Activated T-cell treated with anti-CD3 and anti-CD28 coated beads, Interleukin-2, amount 50 U/mL, for 72 hours (primary cell): ENCODE measurements at places on chromosomes 3 and 15. TPM values are rescaled to one million over a fixed set of nuclear protein-coding genes. Genes with fewer than 3 reads are reported as not detected.

GRCh38 chr3:125003369-125003853 is 52.4 kb downstream of the HEG1 start:
- no peak for DNase-seq

CD200R1 gene
- total RNA-seq: 2.2 TPM

GOLGA6L26 gene
- not detected for total RNA-seq

DCBLD2 gene
- total RNA-seq: 1.1 TPM

- peak; percentile 86 for DNase-seq
Observed at GRCh38 chr3:39267631-39268548, 11.9 kb downstream of the CX3CR1 start.

DNA sequence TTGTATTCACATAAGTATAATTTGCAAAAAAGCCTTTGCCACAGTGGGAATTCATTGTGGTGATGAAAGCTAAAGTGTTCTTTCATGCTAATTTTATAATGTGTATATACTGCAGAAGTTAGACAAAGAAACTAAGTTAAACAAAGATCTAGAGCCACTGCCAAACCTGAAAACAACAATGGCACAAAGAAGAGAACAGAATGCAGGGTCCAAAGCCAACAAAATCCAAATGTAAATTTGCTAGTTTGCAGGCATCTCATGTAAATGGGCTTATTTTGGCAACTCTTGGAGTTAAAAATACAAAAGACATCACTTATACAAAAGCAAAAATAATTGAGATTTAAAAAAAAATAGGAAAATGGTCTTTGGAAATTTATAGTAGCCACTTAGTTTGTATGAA is 123.0 kb downstream of the TCF12 start:
- no peak for DNase-seq

DNA sequence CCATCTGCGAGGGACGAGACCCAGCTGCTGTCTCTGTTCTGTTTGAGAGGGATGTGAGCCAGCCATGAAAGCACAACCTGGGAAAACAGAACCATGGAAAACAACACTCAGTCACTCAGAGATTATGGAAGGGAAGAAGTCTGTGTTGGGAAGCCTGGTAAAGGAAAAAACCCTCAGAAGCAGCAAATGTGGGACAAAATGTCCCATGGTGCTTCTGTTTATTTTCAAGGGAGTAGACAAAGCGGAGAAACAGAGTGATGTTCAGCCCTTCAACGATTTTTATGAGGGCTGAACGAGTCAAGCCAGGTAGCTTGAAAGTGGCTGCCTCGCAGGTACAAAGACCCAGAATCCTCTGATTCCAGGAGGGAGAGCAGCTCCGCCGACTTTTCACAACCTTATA is 59.3 kb downstream of the DCLK3 start:
- no peak for DNase-seq

DNA sequence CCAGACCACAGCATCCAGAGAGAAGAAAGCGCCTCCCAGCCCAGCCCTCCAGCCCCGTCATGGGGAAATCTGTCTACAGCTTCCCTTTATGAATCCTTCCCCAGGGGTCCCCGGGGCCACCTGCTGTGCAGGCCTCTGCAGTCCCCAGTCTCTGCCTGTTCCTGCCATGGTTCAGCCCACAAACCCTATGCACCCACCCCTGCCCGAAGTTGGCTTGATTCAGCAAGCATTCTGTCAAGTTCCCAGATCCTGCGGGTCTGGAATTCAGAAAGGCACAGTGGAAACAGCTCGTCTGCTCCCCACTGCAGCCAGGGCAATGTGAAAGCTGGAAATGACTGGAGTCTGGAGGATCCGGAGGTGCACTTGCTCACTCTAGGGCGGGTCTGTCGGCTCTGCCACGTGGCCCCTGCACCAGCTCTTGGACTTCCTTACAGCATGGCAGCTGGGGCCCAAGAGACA is 2.9 kb upstream of the OCA2 start:
- DNase-seq: no peak

GRCh38 chr15:71055461-71055860 is 59.8 kb upstream of the THSD4 start:
- no peak for DNase-seq

- no peak for DNase-seq
Observed at GRCh38 chr15:66905954-66906353, 159.4 kb upstream of the SMAD3 start.

DNA sequence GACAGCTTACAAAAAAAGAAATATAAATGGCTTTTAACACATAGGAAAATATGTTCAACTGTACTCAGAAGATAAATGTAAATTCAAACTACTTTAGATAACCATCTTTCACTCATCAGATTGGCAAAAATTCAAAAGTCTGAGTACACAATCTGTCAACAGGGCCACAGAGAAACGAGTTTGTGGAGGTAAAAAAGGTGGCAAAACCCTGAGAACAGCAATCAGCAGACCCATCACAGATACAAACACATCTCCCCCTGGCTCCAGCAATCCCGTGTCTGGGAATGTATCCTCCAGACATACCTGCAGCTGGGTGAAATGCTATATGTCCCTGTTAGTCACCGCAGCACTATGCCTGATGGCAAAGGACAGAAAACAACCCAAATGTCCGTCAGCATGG is 149.5 kb downstream of the OSBPL10 start:
- DNase-seq: no peak

ZKSCAN7 gene
- 2.8 TPM for total RNA-seq

- no peak for DNase-seq
Observed at GRCh38 chr15:35566991-35567390, 21.0 kb upstream of the DPH6 start.

DNA sequence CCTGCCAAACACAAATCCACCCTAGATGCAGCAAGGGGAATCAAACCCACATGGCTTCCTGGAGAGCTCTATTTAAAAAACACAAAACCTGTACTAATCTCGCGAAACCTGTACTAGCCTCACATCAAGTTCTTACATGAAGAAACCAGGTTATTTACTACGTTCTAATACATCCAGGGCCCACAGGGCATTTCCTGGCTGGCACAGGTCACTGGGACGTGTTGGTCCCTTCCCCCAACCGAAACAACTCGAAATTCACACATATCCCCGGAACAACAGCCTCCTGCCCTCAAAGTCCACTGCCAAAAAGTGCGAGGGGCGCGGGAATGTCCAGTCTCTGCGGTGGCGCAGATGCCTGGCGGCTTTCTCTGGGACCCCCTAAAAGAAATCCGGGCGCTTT is 955 bp downstream of the CDCP1 start:
- DNase-seq: no peak

GRCh38 chr3:25191673-25192072 is 236.4 kb upstream of the RARB start:
- no peak for DNase-seq

DNA sequence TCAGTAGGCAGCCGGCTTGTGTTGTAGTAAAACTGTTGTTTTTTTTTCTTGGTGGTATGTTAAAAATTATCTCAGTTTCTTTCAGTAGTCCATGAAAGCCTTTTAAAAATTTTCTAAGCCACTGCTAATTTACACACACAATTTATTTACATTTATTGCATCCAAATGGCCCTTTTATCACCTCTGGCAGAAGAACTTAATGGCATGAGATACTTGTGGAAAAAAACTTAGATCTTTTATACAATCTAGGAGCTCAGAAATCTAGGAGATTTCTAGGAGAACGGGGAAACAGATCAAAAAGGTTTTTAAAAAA is 1.4 kb downstream of the PPP2R3A start:
- no peak for DNase-seq

MAGEL2 gene
- total RNA-seq: not detected

GRCh38 chr15:64779024-64779423 is 3.6 kb upstream of the RBPMS2 start:
- DNase-seq: no peak

- DNase-seq: no peak
Observed at GRCh38 chr15:25796395-25796794, 66.7 kb downstream of the ATP10A start.

GRCh38 chr3:188488801-188489200 is 334.8 kb downstream of the LPP start:
- DNase-seq: no peak

GRCh38 chr3:66747261-66747660 is 246.4 kb upstream of the LRIG1 start:
- no peak for DNase-seq

CYP11A1 gene
- 0.26 TPM for total RNA-seq

PLS1 gene
- 5.3 TPM for total RNA-seq

DNA sequence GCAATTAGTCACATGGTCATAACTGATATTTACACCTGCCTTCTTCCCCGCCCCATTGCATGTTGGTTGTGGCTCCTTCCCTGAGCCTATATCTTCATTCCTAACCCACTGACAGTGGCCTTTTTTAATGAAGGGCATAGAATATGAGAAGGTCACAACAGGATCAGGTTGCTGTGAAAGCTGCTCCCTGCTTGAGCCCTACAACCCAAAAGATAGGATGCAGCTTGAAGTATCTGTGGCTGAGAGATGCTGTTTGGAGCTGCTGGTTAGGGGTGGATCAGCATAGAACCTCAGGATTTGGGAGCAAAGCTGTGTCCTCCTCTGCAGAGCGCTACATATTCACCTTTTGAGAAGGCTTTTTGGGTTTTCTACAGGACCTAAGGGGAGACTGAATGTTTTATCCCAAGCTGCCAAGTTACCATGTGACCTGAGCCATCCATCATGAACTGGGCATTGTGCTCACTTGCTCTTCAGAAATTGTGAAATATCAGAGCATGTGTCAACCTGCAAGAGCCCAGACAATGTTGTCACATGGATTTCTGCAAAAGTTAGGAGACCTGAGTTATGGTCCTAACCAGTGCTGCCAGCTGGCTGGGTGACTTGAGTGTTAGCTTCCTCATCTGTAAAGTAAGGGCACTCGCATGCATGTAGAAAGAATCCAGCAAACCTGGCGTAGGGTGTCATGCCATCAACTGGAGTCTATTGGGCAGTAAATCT is 49.8 kb upstream of the ARL8B start:
- no peak for DNase-seq

DNA sequence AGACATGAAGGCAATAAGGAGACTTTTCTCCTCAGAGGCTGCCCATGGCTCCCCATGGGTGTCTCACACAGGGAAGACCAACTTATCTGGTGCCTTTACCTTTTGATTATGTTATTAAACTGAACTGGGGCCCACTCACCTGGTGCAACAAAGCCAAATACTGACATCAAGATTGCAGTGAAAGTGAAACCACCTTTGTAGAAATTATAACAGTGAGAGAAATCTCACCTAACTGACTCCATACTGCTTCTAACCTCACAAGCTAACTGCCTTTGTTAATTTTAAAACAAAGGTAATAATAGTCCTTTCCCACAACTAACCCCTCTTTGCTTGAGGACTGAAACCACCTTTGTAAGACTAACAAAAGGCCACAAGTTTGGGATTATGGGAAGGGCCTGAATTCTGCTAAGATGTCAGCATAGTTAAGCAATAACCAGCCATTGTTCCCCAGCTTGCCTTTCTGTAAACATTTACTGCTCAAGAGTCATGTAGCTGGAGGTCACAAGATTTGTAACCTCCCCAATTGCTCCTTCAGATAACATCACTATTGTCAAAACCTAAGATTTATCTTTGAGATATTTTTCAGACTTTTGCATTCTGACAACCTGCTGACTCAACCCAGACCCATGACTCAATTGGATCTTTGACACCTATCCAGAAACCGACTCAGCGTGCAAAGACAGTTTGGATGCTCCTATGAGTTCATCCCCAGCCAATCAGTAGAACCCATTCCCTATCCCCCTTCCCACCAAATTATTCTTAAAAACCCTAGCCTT is 420.3 kb upstream of the CFAP20DC start:
- DNase-seq: peak; percentile 47

NUP210 gene
- 144 TPM for total RNA-seq

GRCh38 chr3:195149292-195150030 is 121.5 kb downstream of the XXYLT1 start:
- no peak for DNase-seq

DNA sequence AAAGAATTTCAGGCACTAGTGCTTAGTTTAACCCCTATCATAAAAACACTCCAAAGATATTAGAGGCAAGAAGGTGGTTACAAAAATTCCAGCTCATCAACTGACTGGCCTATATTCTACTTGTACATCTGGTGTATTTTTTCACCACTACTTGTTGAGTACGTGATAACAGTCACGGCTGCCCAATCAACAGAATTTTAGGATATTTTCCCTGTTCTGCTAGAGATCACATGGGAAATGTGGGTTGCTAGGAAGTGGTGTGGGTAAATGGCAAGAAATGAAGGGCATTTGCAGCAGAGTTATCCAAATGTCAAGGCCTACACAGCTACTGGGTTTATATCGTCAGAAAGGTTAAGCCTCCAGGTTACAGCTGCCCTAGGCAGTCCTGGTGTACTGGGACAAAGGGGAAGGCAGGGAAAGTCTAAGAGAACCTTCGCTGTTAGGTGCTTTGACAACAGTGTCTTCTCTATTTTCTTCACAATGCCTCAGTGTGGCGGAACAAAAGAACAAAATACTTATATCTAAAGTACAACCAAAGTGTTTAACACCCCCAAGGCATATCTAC is 81.9 kb downstream of the FMN1 start:
- DNase-seq: no peak

WDR93 gene
- not detected for total RNA-seq

- DNase-seq: no peak
Observed at GRCh38 chr15:99006146-99006545, 1.4 kb downstream of the PGPEP1L start.

GRCh38 chr3:196081834-196082618 is at the start of gene TFRC:
TSS of gene TFRC (minus strand) at chr3:196082090. CDS start at chr3:196077099, 4,991 bp downstream.
- DNase-seq: peak; percentile 98

RPL35A gene
- 1,788 TPM for total RNA-seq

DNA sequence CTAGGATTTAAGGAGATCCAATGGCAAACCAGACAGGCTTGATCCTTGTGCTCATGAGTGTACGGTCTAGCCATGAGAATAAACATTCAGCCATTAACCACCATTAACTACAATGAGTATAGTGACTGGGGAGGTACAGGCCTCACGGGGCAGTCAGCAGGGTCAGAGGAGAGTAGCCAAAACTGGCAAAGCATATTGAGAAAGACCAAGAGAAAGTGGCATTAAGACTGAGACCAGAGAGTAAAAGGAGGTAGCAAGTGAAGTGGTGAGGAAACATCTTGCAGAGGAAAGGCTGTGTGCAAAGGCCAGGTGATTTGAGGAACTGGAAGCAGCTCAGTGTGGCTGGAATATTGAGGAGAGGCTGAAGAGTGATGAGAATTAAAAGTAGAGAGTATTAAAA is 407.2 kb upstream of the LMCD1 start:
- DNase-seq: no peak

DNA sequence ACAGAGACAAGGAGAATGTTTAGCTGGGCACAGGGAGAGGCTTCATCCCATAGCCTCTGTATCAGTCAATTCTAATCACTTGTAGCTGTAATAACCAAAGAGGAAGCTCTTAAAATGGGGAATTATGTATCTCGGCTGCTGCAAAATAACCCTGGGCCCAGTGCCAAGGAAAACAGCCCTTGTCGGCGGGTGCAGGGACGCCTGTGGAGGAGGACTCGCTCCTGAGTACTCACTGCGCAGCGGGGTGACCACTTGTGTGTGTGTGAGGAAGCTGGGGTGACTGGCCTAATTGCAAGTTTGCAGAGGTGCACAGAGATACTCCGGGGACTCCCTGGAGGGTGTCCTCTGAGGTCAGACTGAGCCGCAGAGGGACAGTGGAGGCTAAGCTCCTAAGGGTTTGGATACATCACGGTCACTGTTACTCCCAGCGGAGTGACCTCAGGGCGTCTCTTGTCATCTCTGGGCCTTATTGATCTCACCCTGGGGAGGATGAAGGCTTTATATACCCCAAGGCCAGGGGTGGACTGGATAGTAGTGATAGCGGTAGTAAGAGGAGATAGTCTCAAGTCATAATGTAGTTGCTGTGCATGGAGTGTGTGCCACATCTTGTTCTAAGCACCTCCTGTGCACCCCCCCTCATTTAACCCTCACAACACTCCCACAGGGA is 37.2 kb downstream of the SLC6A6 start:
- DNase-seq: no peak

TGM4 gene
- not detected for total RNA-seq

CNBP gene
- 450 TPM for total RNA-seq

GPR27 gene
- 0.90 TPM for total RNA-seq

LRRC57 gene
- 29.3 TPM for total RNA-seq
